ENCODE measurements at places on chromosomes 11 and 22. TPM values are rescaled to one million over a fixed set of nuclear protein-coding genes. Genes with fewer than 3 reads are reported as not detected.
A peak's percentile ranks its signal among the peaks of the same experiment; 100 is the strongest.

The IFITM10 gene
- 2.4 TPM for total RNA-seq

The AQP11 gene
- total RNA-seq, result 0.19 TPM

The CCDC81 gene
- total RNA-seq, result 9.8 TPM

The PRODH gene
- 0.33 TPM for total RNA-seq

The IL17REL gene
- not detected for total RNA-seq

The SHANK2 gene
- total RNA-seq, result 0.67 TPM

The PTH gene
- total RNA-seq, result not detected

The CD3G gene
- 1.1 TPM for total RNA-seq

The ESAM gene
- 71.5 TPM for total RNA-seq

The THYN1 gene
- 21.0 TPM for total RNA-seq

The TRPM5 gene
- not detected for total RNA-seq

DNA sequence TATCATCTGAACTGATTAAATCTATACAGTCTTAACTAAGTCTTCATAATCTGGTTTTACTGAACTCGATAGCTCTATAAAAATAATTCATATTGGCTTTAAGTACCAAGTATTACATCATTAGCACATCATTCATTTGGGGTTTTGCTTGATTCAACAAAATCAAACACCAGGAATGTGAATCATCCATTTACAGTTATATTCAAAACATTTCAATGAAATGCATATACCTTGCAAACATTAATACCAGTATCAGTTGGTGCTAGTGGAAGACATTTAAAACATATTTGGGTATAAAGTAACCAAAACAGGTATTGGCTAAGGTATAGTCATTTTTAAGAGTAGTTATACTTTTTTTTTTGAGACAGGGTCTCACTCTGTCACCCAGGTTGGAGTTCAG is 12.2 kb upstream of the CCDC89 start:
- DNase-seq, result no peak

GRCh38 chr22:49025791-49026493 is 801.7 kb downstream of the BRD1 start:
- DNase-seq, result peak; percentile 64

DNA sequence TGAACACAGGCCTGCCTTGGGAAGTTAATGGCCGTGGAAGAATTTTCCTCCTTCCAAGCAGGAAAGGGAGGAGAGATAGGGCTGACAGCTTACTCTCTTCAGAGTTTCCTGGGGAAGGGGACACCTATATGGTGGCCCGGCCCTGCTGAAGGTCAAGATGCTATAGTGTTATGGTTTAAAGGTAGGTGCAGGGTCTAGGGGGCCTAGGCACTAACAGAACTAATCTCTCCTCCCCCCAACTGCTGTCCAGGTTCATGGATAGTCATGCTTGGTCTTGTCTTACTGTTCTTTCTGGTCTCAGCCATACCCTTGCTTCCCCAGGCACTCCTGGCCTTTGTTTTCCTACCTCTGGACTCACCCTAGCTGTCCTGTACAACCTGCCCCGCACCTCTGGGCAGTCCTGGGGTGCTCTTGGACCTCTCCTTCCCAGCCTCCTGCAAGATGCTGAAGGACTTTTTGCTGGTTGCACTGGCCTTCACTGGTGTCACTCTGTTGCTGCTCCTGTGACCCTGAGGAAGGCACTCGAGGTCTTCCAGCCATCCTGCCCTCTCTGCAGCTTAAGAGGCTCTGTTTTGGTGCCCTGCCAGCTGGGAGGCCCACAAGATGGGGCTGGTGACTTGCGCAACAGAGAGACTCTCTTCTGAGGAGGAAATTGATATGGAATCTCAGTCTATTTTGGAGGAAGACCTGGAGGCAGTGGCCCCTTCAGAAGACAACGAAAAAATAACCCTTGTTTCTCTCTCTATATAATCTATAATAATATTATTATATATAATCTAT is 17.9 kb downstream of the SEC14L3 start:
- DNase-seq, result no peak

GRCh38 chr11:79083352-79083751 is 357.5 kb downstream of the TENM4 start:
- DNase-seq, result no peak

DNA sequence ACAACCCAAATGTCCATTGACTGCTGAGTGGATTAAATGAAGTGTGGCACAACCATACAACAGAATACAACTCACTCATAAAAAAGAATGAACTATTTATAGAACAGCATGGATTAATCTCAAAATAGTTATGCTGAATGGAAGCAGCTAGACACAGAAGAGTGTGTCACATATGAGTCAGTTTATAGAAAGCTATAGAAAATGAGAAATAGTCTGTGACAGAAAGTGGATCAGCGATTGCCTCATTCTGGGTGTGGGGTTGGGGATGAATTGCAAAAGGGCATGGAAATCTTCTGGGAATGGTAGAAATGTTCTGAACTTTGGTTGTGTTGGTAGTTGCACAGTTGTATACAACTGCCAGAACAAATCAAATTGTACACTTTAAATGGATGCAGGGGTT is 37.4 kb downstream of the PRR5L start:
- DNase-seq, result no peak

DNA sequence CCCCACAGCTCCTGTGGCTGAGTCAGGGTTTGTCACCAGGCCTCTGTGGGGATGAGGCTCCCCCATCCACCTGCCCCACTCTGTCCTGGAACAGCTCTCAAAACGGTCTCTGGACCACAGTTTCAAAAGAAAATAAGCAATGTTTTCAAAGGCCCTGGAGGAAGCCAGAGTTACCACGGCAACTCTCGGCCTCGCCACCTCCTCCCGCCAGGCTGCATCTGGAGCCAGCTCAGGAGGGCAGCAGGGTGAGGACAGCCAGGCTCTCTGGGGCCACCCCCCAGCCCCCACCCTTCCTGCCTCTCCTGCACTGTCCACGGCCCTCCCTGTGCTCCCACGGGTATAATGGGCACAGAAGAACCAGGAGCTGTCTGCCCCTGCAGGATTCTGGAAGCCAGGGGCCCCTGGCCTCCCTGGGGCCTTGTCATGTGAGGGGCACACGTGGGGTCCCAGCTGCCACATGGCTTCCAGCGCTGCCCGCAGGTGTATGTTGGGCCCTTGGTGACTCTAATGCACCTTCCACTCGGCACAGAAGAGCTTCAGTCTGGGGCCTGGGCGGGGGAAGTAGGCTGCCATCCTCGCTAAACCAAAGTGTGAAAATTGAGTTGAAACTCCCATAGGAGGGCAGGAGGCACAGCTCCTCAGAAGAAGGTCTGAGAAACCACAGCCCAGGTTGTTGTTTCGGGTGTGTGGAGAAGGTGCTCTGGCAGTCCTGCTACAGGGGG is 10.3 kb downstream of the CD81 start:
- no peak for DNase-seq

DNA sequence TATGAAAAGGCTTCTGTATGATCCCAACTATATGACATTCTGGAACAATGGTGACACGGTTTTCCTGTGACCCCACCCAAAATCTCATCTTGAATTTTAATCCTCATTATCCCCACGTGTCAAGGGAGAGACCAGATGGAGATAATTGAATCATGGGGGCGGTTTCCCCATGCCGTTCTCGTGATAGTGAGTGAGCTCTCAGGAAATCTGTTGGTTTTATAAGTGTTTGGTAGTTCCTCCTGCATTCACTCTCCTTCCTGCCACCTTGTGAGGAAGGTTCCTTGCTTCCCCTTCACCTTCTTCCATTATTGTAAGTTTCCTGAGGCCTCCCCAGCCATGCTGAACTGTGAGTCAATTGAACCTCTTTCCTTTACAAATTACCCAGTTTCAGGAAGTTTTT is 53.1 kb upstream of the TSPAN18 start:
- no peak for DNase-seq

GRCh38 chr11:17927681-17928343 is 85.0 kb downstream of the SERGEF start:
- no peak for DNase-seq

DNA sequence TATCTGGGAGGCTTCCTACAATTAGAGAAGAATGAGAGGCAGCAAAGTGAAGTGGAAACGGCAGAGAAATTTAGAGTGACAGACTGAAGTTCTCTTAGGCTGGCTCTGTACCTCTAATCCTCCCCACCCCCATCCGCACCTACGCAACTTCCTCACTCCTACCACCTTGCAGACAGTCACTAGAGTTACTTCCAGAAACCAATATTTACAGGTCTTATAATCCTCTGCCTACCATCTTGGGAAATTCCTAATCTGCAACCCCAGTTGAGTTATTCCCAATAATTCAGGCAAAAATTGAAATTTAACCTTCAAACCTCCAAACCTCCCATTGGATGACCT is 71.7 kb downstream of the PAK1 start:
- DNase-seq, result no peak

- no peak for DNase-seq
Observed at GRCh38 chr11:61828379-61828628, 204 bp downstream of the FADS2 start.

GRCh38 chr11:68311160-68312116 is 953 bp upstream of the LRP5 start:
- DNase-seq, result no peak

GRCh38 chr11:94845622-94846021 is 77.5 kb downstream of the AMOTL1 start:
- DNase-seq, result no peak

DNA sequence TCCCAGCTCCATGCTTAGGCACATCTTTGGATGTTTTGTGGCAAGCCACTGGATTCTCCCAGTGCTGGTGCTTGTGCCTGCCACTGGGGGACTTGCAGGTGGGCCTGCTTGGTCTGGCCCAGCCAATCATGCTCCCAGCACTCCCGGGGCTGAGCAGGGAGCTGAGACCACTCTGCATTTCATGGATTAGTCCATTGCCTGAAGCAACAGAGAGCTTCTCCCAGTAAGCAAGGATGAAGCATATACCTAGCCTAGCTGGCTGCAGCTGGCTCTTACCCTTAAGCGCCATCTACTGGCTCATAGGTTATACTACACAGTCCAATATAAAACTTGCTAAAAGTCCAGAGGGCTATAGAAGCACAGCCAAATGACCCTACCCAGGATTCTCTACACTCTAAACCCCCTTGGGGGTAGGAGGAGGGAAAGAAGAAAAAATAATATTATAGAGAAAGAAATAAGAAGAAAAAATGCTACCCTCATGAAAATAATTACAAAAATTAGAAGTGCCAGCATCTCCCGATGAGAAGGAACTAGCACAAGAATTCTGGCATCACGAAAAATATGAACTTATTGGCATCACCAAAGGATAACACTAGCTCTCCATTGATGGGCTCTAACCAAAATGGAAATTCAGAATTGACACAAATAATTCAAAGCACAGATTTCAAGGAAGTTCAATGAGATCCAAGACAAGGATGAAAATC is 275.3 kb downstream of the C11orf87 start:
- no peak for DNase-seq

DNA sequence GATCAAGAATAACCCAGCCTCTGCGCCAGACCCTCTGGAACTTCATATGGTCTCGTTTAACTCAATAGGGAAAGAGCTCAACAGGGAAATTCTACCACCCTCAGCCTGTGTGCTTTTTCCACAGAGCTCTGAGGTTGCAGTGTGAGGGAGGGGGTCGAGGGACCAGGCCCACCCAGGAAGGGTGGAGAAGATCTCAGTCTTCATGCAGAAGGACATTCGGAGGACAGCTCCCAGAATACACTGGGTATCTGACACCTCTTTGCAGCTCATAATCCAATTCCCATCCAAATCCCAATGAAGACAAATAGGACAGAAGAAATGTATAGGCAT is 56.6 kb downstream of the ST14 start:
- peak; percentile 8 for DNase-seq

DNA sequence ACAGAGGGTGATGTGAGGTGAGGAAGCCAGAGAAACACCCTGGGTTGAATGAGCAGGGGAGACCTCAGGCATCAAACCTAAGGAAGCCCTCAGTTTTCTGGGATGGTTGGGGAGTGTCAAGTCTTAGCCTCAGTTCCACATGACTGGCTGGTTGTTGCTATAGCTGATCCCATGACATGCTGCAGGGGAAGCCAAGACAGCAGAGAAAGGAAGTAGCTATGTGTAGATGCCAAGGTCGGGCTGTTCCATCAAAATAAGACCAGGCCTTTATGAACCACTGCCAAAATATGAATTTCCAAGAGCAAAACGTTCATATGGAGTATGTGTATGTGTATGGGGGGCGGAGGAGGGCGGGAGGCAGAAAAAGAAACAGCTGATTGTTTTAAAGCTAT is 11.6 kb downstream of the CD59 start:
- no peak for DNase-seq

DNA sequence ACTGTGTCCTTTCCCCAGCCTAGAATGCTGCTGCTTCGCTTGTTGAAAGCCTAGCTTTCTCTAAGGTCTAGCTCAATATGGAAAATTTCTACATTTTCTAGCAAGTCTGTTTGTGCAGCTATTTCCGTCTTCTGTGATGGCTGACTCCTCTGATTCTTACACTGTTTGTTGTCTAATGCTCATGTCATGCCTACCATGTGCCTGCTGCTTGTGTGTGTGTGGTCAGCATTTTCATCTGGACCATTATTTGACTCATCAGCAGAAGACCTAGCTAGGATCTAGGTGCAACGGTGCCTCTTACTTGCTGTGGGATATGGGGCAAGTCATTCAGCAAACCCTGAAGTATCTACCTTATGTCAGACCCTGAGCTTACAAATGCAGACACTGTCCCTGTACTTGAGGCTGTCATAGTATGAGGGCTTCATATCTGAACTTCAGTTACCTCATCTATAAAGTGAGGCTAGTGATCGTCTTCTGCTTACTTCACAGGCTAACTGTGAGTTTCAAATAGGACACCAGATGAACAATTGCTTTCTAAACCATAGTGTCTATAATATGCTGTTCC is 86.5 kb upstream of the MYO18B start:
- no peak for DNase-seq

DNA sequence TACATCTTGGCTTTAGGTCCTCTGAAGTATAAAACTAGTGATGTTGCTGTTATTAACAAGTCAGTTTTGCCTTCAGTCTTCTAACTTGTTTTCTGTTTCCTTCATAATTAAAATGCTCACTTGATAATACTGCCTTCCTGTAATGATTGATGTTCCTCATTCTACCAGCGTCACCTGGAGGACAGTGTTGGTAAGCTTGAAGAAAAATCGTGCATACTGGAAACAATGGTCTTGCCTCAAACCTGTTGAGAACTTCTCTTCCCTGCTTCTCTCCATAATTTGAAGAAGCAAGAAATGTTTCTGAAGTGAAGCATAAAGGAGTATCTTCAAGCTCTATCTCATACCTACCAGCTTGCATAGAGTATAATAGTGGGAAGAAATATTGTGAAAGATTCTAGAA is 3.0 kb downstream of the YWHAH start:
- no peak for DNase-seq

DNA sequence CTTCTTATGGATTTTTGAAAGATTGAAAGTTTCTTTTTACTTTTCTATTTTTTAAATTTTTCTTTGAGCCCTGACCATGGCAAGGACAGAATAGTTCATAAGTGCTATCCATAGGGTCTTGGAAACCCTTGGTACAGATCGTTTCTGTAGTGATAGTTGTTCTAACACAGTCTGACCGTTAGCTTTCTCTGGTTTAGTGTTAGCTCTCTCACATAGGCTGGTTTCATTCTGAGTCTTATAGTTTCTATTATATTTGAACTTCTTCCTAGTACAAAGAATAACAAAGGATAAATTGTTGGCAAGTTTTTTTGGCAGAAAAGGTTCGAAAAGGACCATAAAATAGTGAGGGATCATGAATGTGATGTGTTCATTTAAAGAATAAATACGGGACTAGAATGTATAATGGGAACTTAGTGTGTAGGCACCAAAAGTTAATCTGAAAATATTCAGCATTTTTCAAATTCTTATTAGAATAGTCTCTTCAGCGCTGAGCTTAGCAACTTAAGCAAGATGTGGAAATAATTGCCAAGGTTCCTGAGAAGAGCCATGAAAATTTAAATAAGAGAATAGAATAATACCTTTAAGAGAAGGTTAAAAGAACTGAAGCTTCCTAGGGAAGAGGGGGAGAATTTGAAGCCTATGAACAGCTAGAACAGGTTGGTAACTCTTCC is 24.1 kb downstream of the FDX1 start:
- DNase-seq, result no peak

- peak; percentile 8 for DNase-seq
Observed at GRCh38 chr22:36084717-36085116, 56.1 kb upstream of the RBFOX2 start.
